ENCODE measurements at places on chromosomes 2 and 18.

DNA sequence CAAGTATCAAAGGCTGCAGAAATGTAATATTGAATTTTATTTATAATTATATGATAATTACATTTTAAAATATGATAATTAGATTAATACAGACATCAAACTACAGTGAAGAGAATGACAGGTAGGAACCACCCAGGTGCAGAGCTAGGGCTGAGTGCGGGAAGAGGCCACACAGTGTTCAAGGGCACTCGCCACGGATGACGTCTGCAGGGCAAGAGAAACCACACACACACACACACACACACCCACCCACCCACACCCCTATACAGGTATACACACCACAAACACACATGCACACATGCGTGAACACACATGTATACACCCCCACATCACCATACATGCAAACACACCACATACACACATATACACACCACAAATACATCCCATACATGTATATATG, 41.2 kb downstream of the MBP start:
- DNase-seq: no peak

DNA sequence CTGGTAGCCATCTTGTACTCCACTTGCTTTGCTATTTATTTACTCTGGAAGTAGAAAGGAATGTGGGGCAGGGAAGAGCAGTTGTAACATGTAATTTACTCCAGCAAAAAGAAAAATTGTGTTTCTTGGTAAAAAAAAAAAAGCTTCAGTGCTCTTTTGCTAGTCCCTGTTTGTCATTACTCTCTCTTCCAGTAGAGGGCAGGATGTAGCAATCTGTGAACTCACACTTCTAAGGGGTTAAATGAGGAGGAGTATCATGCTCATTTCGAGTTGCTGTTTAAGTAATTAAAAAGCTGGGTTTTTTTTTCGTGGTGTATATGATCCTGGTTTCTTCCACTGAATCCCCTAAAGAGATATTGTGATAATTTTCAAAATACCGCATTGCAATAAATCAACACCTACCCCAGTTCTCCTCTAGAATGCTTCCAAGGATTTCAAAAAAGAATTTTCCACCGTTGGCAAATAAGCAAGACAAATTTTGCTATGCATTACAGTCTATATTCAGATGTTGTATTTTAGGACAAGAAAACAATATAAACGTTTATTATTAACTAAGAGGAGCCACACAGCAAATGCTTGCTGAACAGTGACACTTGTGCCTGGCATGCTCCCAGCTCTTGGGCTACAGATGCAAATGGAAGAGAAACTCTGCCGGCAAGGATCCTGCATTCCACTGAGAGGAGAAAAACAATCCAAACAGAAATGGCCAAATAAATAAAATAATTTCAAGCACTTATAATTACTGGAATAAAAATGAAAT, 261.6 kb downstream of the ASXL3 start:
- DNase-seq: no peak

- no peak for DNase-seq
Observed at GRCh38 chr2:242013771-242014170, 144.2 kb downstream of the RTP5 start.

DNA sequence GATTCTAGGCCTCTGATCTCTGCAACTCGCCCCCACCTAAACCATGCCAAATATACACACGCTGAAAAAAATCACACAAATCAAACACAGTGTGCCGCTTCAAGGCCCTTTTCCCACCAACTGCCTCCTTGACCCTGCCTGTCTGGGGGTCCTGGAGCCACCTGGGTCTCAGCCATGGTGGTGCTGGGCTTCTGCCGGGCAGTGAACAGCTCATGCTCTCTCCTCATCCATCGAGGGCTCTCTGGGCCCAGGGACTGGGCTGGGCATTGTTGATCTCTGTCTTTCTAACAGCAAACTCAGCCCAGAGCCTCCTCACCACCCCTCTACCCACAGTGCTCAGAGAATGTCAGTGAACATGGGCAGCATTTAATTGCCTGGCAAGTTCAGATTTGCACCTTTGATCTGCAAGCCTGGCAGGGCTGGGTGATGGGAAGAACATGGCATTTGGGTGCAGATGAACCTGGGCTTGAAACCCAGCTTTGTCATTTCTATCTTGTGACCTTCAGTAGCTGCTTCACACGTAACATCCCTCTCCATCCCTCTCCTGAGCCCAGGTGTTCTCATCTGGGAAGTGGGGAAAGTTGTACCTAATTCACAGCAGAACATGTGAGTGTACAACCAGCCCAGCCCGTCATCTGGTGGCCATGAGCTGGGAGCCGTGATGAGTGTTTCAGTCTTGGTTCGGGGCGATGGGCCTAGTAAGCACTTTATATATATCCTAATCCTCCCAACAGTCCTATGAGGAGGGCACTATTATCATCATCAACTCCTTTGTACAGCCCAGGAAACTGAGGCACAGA, 46.1 kb downstream of the SDC1 start:
- no peak for DNase-seq

DNA sequence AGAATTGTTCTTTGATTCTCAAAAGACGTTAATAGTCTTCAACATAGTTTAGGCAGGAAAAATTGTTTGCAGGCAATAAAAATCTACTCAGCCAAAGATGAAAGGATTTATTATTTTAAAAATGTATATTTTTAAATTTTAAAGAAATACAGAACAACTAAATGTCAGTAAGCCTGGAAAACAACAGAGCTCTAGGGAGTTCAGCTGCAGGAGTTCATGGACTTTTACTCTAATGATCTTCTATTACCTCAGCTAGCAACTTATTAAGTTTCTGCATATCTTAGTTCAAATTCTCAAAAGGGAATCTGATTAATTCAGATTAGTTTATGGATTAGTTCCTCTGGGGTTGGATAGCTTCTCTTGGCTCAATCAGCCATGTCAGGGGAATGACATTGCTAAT, 17.9 kb upstream of the XIRP2 start:
- DNase-seq: no peak

- no peak for DNase-seq
Observed at GRCh38 chr2:136248242-136248641, 130.3 kb upstream of the CXCR4 start.

DNA sequence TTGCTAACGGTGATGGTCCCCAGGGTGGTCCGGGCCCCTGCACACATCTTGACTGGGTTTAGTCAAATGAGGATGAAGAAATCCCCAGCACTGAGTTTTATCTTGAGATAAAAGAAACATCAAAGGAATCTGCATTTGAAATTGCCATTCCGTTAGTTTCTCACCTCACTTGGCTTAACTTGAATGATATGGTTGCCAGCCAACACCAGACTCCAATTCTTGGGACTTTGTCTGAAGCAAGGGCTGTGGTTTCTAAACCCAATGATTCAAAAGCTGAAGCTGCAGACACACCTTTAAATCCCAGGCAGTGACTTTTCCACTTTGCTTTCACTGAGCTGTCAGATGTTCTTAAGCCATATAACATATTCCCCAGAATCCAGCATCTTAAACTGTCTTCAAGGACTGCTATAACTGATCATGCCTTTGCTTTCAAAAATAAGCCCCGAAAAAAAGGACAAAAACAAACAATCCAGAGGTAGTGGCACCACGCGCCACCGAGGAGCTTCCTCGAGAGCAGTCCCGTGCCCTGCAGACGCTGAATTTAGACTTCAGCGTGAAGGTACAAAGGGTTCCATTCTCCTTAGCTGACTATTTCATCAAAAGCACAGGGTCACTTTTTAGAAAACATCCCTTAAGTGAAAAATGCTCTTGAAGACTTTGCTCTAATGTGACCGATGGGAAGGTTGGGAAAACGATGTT, 189.3 kb downstream of the HDAC4 start:
- DNase-seq: no peak

GRCh38 chr2:188693111-188693510, 281.1 kb upstream of the COL3A1 start:
- no peak for DNase-seq

DNA sequence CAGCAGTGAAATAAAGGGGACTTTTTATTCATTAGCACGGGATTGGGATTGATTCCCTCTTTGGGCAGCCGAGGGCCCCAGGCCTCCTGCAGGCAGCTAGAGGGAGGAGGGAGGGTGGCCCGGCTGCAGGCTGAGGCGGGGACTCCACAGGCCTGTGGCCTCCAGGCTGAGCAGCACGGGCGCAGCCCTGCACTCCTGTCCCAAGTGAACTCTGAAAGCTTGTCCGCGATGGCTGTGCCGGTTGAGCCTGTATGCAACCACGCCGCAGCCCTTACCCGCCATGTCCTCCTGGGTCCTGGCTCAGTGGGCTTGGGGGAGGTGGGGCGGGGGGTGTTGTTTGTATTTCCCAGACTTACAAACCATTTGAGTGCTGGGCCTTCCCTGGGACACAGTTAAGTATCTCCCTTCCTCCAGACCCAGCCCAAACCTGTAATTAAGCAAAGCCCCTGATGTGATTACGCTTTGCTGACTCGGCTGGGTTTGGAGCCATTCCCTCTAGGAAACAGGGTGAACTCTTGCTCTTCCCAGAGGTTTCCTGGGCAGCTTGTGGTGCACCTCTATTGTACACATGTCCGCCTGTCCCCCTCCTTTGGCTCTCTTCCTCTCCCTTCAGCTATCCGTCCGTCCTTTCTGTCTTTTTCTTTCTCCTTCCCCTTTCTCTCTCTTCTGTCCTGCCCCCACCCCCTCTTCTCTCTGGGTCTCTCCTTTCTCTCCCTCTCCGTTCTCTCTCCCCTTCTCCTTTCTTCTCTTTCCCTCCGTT, 5.3 kb downstream of the GLI2 start:
- no peak for DNase-seq

- no peak for DNase-seq
Observed at GRCh38 chr18:3051718-3052410, 38.9 kb upstream of the LPIN2 start.

GRCh38 chr2:176446718-176447414, 177.6 kb downstream of the MTX2 start:
- no peak for DNase-seq

- no peak for DNase-seq
Observed at GRCh38 chr18:57705832-57706595, 84.4 kb upstream of the NARS1 start.

DNA sequence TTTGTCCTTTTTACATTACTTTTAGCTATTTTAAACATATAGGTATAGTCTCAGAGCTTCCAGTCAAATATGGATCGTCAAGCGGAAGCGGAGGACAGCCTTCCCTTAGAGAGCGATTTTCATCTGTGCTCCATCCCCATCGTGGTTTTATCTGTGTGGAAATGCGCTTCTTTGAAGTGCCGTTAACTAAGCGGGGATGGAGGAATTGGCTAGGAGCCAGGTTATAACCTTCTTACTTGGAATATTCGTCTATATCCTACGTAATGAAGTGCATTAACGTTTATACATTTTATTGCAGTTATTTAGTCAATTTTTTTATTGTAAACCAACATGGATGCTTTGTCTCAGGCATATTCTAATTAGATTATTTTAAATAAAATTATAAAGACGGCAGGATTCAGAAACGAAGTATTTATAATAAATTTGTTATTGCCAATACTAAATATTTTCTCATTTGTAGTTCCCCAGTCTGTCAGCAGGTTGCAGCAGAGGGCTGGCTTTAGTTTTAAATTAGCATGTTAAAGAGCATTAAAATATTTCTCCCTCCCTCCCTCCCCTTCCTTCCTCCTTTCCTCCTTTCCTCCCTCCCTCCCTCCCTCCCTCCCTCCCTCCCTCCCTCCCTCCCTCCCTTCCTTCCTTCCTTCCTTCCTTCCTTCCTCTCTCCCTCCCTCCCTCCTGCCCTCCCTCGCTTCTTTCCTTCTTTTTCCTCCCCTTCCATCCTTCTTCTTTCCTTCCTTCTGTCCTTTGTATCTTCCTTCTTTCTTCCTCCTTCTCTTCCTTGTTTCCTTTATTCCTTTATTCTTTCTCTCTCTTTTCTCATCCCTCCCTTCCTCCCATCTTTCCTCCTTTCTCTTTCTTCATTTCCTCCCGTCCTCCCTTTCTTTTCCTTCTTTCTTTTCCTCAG, 80.6 kb upstream of the DOCK10 start:
- DNase-seq: peak; percentile 20

DNA sequence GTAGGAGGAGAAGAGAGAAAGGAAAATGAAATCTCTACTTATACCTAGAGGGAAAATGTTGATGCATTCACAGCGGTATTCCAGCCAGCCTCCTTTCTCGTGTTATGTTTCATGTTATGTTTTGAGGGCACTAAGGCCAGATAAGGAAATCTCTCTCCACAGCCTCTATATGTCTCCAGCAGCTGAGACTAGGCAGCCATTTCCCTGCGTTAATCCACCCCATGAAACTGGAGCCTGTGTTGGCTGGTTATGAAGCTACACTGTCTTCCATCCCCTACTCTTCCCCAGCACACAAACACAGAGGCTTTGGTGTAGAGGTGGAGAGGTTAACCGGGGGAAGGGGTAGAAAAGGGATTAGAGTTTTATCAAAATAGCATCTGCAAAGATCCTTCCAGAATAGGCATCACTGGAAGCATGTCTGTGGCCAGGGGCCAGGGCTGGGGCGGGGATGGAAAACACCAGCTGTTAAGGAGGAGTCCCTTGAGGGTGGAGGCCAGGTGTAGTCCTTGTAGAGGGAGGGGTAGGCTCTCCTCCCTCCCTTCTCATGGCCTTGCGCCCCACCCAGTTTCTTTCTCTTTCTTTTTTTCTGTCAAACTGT, 100.9 kb upstream of the TNP1 start:
- DNase-seq: no peak

- no peak for DNase-seq
Observed at GRCh38 chr18:76232779-76233178, 262.3 kb downstream of the ZNF516 start.

DNA sequence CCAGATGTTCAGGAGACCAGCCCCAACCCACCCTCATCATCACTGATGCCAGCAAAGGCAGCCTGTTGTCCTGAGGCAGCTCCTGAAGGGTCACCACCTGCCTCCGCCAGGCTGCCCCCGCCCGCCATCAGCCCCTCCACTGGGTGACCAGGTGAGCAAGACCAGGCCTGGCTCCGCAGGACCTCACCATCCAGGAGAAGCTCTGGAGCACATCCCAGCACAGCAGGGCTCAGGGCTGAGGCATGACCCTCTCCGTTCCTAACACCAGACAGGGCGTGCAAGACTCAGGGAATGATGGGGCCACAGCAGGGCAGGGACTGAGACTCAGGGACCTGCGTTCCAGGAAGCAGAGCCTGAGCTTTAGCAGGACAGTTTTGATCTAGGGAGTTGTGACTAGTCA, 218.8 kb upstream of the RAB6C start:
- no peak for DNase-seq

DNA sequence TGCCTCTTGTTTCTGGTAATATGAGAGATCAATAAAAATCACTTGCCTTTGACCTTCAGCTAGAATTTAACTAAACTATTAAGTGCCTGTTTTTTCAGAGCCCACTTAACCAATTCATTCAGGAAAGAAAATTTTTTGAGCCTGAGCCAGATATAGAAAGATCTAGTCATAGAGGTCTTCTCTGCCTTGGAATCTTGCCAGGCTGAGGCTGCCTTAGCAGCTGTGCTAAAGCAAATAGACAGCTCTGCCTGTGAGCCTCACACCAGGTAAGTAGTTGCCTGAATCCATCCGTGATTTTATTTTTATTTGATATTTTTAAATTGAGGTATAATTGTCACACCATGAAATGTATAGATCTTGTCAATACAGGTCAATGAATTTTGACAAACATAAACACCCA, 27.4 kb downstream of the EVX2 start:
- DNase-seq: no peak

GRCh38 chr2:190065839-190066238, 3.3 kb upstream of the MSTN start:
- DNase-seq: no peak
